ENCODE measurements at places on chromosomes 1 and 21. TPM values are rescaled to one million over a fixed set of nuclear protein-coding genes. Genes with fewer than 3 reads are reported as not detected.

Gene KDF1
- total RNA-seq: not detected

Gene KRTAP13-2
- total RNA-seq: not detected

Gene LCK
- not detected for total RNA-seq

Gene DENND4B
- total RNA-seq: 38.4 TPM

Gene ZMYND12
- 0.23 TPM for total RNA-seq

Gene CCDC27
- total RNA-seq: not detected

Gene PFDN2
- total RNA-seq: 128 TPM

Gene C4BPA
- 0.33 TPM for total RNA-seq

Gene XCL2
- total RNA-seq: not detected

Gene PLA2G5
- not detected for total RNA-seq

Gene TDRD5
- total RNA-seq: not detected

Gene DNASE2B
- not detected for total RNA-seq
